Type B pancreatic cell (in vitro differentiated cells): ENCODE measurements at places on chromosomes 2 and 18. TPM values are rescaled to one million over a fixed set of nuclear protein-coding genes. Genes with fewer than 3 reads are reported as not detected.

SLC11A1 gene
- 0.39 and 0.64 TPM in 2 replicates for total RNA-seq

PDE11A gene
- total RNA-seq: 0.67 and 2.0 TPM in 2 replicates

PLEKHH2 gene
- total RNA-seq: 0.81 and 3.5 TPM in 2 replicates

WNT10A gene
- 5.5 and 31.8 TPM in 2 replicates for total RNA-seq

CFAP65 gene
- 0.29 and 2.1 TPM in 2 replicates for total RNA-seq

ANKRD29 gene
- total RNA-seq: 2.4 and 3.5 TPM in 2 replicates

POTEJ gene
- total RNA-seq: not detected in 2 replicates

MROH2A gene
- not detected in 2 replicates for total RNA-seq

EVX2 gene
- 0.10 TPM in 1 of 2 replicates, not detected in the other for total RNA-seq

MYO5B gene
- 51.7 and 130 TPM in 2 replicates for total RNA-seq

KCNF1 gene
- total RNA-seq: 3.6 and 3.7 TPM in 2 replicates

TM4SF20 gene
- 3.7 and 6.9 TPM in 2 replicates for total RNA-seq
